ENCODE measurements at places on chromosomes 6 and 20. TPM values are rescaled to one million over a fixed set of nuclear protein-coding genes. Genes with fewer than 3 reads are reported as not detected.

DNA sequence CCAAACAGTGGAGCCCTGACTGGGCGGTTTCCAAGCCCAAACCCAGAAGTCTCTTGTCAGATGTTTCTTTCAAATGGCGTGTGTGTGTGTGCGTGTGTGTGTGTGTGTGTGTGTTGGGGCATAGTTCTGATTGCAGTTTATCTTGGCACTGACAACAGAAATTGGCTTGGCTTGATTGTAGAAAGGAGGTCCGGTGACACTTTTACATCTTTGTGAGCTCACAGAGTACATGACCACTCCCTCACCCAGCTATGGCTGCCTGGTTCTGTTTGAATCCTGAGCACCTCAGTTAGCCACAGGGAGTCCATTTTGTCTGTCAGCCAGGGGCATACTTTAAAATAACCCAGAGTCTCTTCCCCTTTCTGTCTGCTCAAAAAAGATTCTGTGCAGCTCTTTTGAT is 276.3 kb downstream of the CD83 start:
- DNase-seq: no peak
- no peaks in the 10 kb centered on the region for H3K27me3 ChIP-seq
- H3K4me3 ChIP-seq: no peak overlapping the region
- H3K36me3 ChIP-seq: no peaks in the 10 kb centered on the region

GRCh38 chr6:72425003-72425681 is 196.7 kb upstream of the KCNQ5 start:
- DNase-seq: peak; percentile 96
- H3K4me3 ChIP-seq: no peak overlapping the region
- no peak overlapping the region for H3K27ac ChIP-seq
- H3K4me1 ChIP-seq: peaks cover 10% of the 10 kb centered on the region
- no peaks in the 10 kb centered on the region for H3K36me3 ChIP-seq
- H3K27me3 ChIP-seq: no peaks in the 10 kb centered on the region

DNA sequence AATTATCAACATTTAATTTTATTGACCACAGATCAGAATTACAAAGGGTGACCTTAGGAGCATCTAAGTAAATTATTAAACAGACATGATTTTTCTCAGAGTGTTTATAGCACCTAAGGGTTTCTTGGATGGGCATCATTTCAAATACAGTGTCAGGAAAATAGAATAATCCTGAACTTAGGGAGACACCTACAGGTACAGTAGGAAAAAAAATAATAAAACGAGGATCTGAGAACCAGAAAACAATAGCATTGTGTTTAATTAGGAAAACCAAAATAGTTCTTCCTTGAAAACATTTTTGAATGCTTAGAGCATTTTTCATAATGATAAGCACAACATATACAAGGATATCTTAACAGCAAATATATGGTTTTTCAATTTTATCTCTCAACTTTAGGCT is 39.2 kb downstream of the MMUT start:
- H3K27me3 ChIP-seq: no peaks in the 10 kb centered on the region
- H3K36me3 ChIP-seq: no peaks in the 10 kb centered on the region

DNA sequence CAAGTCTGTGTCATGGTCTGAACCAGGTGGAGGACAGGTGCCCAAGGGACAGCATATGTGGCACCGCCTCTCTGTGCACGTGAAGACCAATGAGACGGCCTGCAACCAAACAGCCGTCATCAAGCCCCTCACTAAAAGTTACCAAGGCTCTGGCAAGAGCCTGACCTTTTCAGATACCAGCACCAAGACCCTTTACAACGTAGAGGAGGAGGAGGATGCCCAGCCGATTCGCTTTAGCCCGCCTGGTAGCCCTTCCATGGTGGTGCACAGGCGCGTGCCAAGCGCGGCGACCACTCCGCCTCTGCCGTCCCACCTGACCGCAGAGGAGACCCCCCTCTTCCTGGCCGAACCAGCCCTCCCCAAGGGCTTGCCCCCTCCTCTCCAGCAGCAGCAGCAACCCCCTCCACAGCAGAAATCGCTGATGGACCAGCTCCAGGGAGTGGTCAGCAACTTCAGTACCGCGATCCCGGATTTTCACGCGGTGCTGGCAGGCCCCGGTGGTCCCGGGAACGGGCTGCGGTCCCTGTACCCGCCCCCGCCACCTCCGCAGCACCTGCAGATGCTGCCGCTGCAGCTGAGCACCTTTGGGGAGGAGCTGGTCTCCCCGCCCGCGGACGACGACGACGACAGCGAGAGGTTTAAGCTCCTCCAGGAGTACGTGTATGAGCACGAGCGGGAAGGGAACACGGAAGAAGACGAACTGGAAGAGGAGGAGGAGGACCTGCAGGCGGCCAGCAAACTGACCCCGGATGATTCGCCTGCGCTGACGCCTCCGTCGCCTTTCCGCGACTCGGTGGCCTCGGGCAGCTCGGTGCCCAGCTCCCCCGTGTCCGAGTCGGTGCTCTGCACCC is 109.5 kb upstream of the RAB32 start:
- no peaks in the 10 kb centered on the region for H3K27me3 ChIP-seq
- peaks cover 4% of the 10 kb centered on the region for H3K4me1 ChIP-seq
- no peaks in the 10 kb centered on the region for H3K36me3 ChIP-seq
- H3K4me3 ChIP-seq: peak overlapping the region; percentile 57
- H3K27ac ChIP-seq: no peak overlapping the region

OR2H2 gene
- total RNA-seq: not detected

GRCh38 chr6:157045831-157046454 is 268.8 kb downstream of the ARID1B start:
- peak overlapping the region; percentile 34 for H3K27ac ChIP-seq
- H3K36me3 ChIP-seq: no peaks in the 10 kb centered on the region
- no peaks in the 10 kb centered on the region for H3K27me3 ChIP-seq

DNA sequence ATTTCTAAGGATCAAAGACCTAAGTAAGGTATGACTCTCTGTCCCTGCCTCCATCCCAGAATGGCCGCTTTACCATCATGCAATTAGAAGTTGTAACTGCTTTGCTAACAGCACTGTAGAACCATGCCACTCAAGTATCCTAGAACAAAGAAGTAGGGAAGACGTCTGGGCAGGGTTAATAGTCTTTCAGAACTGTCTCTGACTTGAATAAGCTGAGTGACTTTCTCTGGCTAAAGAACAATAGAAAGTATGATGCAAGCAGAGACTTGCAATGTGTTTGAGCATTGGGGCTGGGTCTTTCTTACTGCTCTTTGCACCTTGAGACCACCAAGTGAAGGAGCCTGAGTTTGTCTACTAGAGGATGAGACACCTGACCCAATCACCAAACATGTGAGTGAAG is 279.6 kb upstream of the JAG1 start:
- H3K4me3 ChIP-seq: no peak overlapping the region
- H3K27me3 ChIP-seq: no peaks in the 10 kb centered on the region
- no peaks in the 10 kb centered on the region for H3K36me3 ChIP-seq
- no peak overlapping the region for H3K27ac ChIP-seq

DNA sequence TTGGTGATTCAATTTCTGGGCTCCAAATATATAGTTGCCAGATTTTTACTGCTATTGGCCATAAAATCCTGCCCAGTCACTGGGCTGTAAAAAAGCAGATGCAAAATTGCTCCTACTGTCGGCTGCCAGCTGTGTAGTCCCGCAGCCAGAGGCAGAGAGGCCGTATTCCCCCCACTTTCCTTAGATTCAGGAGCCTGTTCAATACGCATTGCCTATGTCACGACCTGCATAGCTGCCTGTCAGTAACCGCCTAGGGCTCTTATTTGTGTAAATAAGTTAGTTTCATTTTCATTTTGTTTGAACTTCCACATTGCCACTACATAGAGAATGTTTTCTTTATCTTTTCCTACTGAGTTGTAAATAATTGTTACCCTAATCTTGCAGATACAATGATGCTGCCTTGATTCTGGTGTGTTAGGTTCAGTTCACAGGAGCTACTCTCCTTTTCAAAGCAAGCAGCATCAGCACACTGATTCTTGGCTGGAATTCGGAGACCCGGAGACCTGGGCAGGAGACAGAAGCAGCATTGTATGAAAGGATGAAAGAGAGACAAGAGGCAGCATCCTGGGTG is 46.0 kb upstream of the UST start:
- no peaks in the 10 kb centered on the region for H3K27me3 ChIP-seq
- peak overlapping the region; percentile 18 for H3K27ac ChIP-seq
- DNase-seq: peak; percentile 30
- no peaks in the 10 kb centered on the region for H3K36me3 ChIP-seq

SNAP25 gene
- total RNA-seq: 3.9 TPM

MCM8 gene
- total RNA-seq: 5.0 TPM

GRCh38 chr6:117513778-117514365 is 31.4 kb downstream of the DCBLD1 start:
- peak; percentile 46 for DNase-seq
- H3K27ac ChIP-seq: no peak overlapping the region
- H3K4me3 ChIP-seq: no peak overlapping the region
- peaks cover 15% of the 10 kb centered on the region for H3K36me3 ChIP-seq

DNA sequence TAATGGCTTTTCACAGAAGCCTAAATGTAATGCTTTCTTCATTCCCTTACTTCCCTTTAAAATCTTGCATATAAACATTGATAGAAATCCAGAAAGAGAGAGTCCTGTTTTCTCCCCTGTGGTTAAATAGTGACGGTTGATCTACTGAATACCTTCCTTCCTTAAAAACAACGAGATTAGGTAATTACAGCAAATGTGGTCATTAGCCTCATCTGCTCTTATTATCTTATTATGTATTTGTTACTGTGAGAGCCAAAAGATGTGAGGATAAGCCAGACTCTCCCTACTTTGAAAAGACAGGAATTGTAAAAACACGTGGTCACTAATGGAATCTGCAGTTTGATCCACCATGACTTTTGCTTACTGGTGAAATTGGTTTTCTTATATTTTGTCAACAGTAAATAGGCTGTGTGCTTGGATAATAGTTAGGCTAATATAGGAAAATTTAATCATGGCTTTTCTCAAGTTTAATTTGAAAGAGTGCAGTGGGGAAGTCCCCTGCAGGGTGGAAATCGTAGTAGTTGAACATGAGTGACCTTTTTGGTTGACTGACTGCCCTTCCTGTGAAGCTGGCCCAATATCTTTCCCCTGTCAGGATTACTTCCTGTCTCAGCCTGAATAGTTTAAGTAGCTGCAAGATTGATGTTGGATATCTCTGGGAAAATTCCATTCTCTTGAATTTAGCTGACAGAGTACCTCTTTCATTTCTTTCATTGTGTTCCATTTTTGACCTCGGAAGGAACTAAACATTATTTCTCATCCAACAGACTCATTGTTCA is 62.8 kb downstream of the JARID2 start:
- peak; percentile 68 for DNase-seq
- H3K27me3 ChIP-seq: no peaks in the 10 kb centered on the region
- no peak overlapping the region for H3K4me3 ChIP-seq
- no peak overlapping the region for H3K27ac ChIP-seq
- no peaks in the 10 kb centered on the region for H3K36me3 ChIP-seq

BPIFB4 gene
- not detected for total RNA-seq

RAB22A gene
- 18.8 TPM for total RNA-seq

- H3K36me3 ChIP-seq: no peaks in the 10 kb centered on the region
- peak; percentile 14 for DNase-seq
- no peak overlapping the region for H3K4me3 ChIP-seq
- no peak overlapping the region for H3K27ac ChIP-seq
Observed at GRCh38 chr20:39298571-39299506, 336.7 kb downstream of the DHX35 start.

GRCh38 chr6:75349262-75349984 is 64.8 kb upstream of the TMEM30A start:
- H3K27me3 ChIP-seq: no peaks in the 10 kb centered on the region
- peaks cover 9% of the 10 kb centered on the region for H3K4me1 ChIP-seq
- H3K27ac ChIP-seq: no peak overlapping the region
- H3K4me3 ChIP-seq: peak overlapping the region; percentile 53
- H3K36me3 ChIP-seq: no peaks in the 10 kb centered on the region

OLIG3 gene
- total RNA-seq: 0.14 TPM
